ENCODE measurements at places on chromosomes 5 and 9. TPM values are rescaled to one million over a fixed set of nuclear protein-coding genes. Genes with fewer than 3 reads are reported as not detected.

The TRIM36 gene
- 0.69 TPM for total RNA-seq

The ALDH1A1 gene
- 287 TPM for total RNA-seq

The CARTPT gene
- total RNA-seq = not detected

The POU4F3 gene
- total RNA-seq = not detected

The CCNO gene
- 0.88 TPM for total RNA-seq

The OBP2B gene
- total RNA-seq = not detected

The SOX30 gene
- total RNA-seq = not detected

The MTRR gene
- total RNA-seq = 37.1 TPM

The ENTREP1 gene
- total RNA-seq = 5.0 TPM

The CTNND2 gene
- total RNA-seq = not detected

The HAVCR2 gene
- 0.42 TPM for total RNA-seq

The FAM81B gene
- total RNA-seq = not detected

The CD14 gene
- total RNA-seq = 0.33 TPM

The GFPT2 gene
- total RNA-seq = 5.5 TPM

The C9orf153 gene
- 0.66 TPM for total RNA-seq

The PCDHB16 gene
- 0.12 TPM for total RNA-seq

The SLC35D2 gene
- total RNA-seq = 28.4 TPM

The CCIN gene
- 0.22 TPM for total RNA-seq

The ZBED3 gene
- 16.0 TPM for total RNA-seq

The ERAP2 gene
- 10.0 TPM for total RNA-seq

The PAX5 gene
- not detected for total RNA-seq

The LCN2 gene
- not detected for total RNA-seq

The ARHGEF28 gene
- total RNA-seq = 108 TPM

The PAEP gene
- total RNA-seq = not detected

The STK32A gene
- not detected for total RNA-seq

The CDKN2A gene
- 9.3 TPM for total RNA-seq

The GPR150 gene
- 0.31 TPM for total RNA-seq

The SH3RF2 gene
- 0.84 TPM for total RNA-seq

The RELL2 gene
- total RNA-seq = 3.1 TPM

The PCDHA11 gene
- total RNA-seq = 0.12 TPM

The TMEM252 gene
- not detected for total RNA-seq

The RAI14 gene
- total RNA-seq = 369 TPM

The TLR4 gene
- total RNA-seq = 38.6 TPM

The HSPB3 gene
- not detected for total RNA-seq

The SCGB3A2 gene
- total RNA-seq = not detected

The LHX3 gene
- total RNA-seq = not detected

The SSNA1 gene
- 89.0 TPM for total RNA-seq

The KCNMB1 gene
- 0.29 TPM for total RNA-seq

The TRAPPC13 gene
- 24.0 TPM for total RNA-seq

The FAM78A gene
- 26.6 TPM for total RNA-seq

The ITK gene
- total RNA-seq = not detected

The FCN2 gene
- total RNA-seq = not detected

The TCF7 gene
- total RNA-seq = 2.5 TPM

The FIBCD1 gene
- not detected for total RNA-seq

The PCDHGA8 gene
- total RNA-seq = 0.95 TPM

The PCDHB6 gene
- not detected for total RNA-seq

The ROPN1L gene
- 0.60 TPM for total RNA-seq

The NIM1K gene
- not detected for total RNA-seq

The NEUROG1 gene
- not detected for total RNA-seq

The ANKRD18B gene
- 12.2 TPM for total RNA-seq

The IL31RA gene
- total RNA-seq = 0.90 TPM

The CRAT gene
- total RNA-seq = 34.2 TPM

The SLC34A3 gene
- total RNA-seq = not detected

The BTNL8 gene
- total RNA-seq = not detected

The ZNF454 gene
- 0.55 TPM for total RNA-seq

The IFNK gene
- total RNA-seq = not detected

The ELOVL7 gene
- not detected for total RNA-seq

The PCDHGB3 gene
- 1.7 TPM for total RNA-seq

Measured in endothelial cell of umbilical vein (primary cell).